ENCODE measurements at places on chromosomes 5 and 9.

- no peak for DNase-seq
Observed at GRCh38 chr9:672851-673250, 168.6 kb upstream of the DMRT1 start.

DNA sequence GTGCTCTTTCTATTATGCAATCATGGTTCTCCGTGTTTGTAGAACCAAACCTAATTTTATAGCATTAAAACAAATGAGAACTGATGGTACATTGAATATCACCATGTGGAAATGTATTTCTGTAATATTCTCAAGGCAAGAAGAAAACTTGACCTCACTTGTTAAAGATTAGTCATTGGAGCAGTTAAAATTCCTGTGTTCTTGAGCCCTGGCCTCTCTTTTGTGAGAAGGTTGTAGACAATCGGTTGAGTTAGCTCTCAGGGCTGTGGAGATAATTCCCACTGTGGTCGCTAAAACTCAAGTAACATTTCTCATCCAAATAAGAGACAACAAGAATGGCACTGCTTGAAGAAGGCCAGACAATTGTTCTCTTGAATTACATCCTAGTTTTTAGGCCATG, 216.0 kb upstream of the KLF4 start:
- DNase-seq = no peak

GRCh38 chr5:139131465-139131864, 66.7 kb downstream of the SIL1 start:
- DNase-seq = no peak

GRCh38 chr9:134408939-134409737, 82.9 kb downstream of the RXRA start:
- no peak for DNase-seq

DNA sequence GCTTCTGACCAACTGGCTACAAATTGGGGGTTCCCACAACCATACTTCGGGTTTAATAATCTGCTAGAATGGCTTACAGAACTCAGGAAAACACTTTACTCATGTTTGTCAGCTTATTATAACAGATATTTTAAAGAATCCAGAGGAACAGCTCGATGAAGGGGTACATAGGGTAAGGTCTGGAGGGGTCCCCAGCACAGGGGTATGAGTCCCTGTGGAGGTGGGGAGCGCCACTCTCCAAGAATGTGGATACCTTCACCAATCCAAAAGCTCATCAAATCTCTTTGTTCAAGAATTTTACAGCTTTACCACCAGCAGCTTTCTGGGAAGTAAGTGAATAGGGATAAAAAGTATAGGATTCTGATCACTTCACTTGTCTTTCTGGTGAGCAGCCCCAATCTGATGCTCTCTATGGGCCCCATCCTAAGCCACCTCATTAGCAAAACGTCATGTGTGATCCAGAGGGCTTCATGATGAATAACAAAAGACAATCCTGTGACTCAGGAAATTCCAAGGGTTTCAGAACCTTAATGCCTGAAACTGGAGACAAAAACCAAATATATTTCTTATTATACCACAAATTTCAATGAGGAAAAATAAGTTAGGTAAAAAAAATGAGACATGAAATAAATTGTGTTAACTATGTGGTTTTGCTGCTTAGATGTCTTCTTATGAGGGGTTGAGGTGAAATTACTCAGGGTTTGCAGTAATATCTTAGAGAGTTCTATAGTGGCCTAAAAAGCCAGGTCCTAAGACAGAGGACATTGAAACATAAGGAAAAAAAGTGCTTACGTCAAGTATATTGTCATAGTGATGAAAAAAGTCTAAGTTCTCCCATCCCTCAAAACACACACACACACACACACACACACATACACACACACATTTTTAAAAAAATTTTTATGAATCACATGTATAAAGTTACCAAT, 290.5 kb downstream of the ANXA1 start:
- no peak for DNase-seq

GRCh38 chr9:15824310-15824709, 271.5 kb downstream of the CCDC171 start:
- DNase-seq = no peak

DNA sequence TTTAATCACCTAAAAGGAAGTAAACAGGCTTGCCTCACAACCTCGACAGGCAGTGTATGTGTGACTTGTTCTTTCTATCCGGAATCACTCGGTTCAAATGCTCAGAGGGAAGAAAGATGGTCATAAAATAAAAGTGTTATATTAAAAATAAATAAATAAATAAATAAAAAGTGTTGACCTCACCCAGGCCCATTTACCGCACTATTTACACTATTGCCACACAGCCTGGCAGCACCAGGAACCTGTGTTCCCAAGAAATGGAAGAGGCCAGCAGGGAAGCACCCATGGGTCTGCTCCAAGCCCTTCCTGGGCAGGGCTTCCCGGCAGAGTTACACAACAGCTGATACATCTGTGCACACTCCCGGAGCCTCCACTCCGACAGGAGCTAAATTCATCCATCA, 127.9 kb downstream of the EFNA5 start:
- DNase-seq = no peak

- no peak for DNase-seq
Observed at GRCh38 chr9:86298873-86299272, 16.5 kb upstream of the ISCA1 start.

- no peak for DNase-seq
Observed at GRCh38 chr9:135243201-135244190, 156.0 kb downstream of the OLFM1 start.

- no peak for DNase-seq
Observed at GRCh38 chr9:131690941-131691573, 48.8 kb downstream of the RAPGEF1 start.

GRCh38 chr9:108265065-108265464, 590.7 kb downstream of the ACTL7B start:
- DNase-seq = no peak

DNA sequence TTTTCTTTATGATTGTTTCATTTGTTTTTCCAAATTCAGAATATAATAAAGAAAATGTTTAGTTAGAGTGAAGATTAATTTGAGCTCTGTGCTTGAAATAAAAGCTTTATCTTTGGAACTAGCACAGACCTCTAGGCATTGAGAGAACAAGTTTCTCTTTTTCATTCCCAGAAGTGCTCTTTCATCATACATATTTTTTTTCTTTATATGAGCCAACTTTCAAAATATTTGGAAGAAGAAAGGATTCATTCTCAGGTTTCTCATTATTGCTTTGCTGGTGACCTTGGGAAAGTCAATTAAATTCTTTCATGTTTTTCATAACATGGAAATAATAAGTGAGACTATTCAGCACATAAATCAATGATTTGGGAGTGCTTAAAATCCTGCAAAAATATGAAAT, 16.8 kb downstream of the CTXN3 start:
- no peak for DNase-seq

DNA sequence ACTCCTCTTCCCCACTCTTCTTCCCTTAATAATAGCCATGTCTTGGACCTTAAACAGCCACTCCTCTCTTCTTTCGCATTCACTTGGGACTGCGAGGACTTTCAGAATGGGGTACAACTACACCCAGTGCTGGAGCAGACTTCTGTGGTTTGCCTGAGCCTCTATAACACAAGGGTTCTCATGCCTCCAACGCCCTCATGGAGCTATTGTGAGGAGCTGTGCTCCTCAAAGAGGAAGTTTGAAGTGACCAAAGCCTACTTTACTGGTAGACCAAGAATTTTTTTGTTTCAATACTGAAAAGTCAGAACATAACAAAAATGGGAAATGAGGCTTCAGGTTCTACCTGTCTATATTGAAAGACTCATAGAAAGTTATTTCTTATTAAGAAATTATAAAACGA, 316.4 kb downstream of the PIK3R1 start:
- no peak for DNase-seq

- DNase-seq = no peak
Observed at GRCh38 chr5:135095052-135095715, 61.2 kb upstream of the PITX1 start.

DNA sequence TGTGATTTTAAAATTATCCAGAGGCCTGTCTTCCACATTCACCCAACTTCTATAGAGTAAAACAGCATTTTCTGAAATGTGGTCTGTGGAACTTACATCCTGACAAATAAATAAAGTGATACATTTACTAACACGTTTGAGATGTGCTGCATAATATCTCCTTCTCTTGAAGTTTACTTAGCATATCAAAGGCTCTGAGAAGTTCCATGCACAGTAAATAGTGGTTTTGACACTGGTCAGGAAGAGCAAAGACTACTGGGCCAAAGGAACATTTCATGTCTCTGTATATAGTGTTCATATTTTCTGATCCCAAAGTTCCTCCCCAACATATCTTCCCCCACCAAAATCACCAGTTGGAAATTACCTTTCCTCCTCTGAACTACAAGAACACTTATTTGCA, 30.5 kb upstream of the TARS1 start:
- no peak for DNase-seq

DNA sequence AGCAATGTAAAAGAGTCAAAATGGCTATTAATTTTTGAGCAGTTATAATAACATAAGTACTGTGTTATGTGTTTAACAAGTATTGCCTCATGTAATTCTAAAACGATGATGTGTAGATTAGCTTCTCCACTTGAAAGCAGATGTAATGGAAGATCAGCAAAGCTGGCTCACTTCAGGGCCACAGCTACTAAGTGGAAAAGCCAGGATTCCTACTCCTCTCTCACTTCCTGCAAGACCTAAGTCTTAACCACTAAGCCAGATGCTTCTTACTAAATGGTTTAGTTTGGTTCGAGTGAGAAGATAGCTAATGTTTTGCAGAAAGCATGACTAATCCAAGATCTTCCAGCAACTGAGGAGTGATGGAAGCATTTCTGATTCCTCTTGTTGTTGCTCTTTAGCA, 15.7 kb upstream of the TNC start:
- no peak for DNase-seq

- DNase-seq = no peak
Observed at GRCh38 chr5:78889369-78890140, 95.6 kb downstream of the ARSB start.

GRCh38 chr5:9046756-9047481, 499.0 kb downstream of the SEMA5A start:
- DNase-seq = no peak

DNA sequence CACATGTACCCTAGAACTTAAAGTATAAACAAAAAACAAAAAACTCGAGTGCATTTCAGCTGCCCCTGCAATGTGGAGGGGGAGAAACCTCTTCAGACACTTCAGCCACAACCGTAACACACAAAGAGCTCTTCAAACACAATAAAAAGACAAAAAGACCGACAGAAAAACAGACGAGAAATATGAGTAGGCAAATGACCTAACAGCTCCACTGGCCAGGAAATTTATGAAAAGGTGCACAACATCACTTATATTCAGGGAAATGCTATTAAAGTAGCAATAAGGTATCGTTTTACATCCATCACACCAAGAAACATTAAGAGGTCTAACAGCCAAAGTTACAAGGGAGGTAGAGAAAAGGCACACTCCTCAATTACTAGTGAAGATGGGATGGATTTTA, 6.2 kb downstream of the ZBED3 start:
- DNase-seq = no peak

DNA sequence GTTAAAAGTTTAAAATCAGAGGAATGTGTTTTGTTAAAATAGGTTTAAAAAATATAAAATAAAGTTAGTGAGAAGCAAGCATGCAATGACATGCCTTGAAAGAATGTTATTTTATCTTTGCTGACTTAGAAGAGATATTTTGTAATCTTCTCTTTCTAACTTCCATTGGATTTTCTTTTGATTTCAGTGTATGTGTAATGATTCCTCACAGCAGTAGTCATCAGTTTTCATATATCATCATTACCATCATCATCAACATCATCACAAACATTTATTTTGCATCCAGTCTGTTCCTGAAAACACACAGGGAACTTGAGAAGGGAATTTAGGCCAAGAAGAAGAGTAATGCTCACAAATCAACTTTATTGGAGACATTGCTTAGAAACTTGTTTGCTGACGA, 699.6 kb downstream of the TAF11L14 start:
- DNase-seq = no peak

DNA sequence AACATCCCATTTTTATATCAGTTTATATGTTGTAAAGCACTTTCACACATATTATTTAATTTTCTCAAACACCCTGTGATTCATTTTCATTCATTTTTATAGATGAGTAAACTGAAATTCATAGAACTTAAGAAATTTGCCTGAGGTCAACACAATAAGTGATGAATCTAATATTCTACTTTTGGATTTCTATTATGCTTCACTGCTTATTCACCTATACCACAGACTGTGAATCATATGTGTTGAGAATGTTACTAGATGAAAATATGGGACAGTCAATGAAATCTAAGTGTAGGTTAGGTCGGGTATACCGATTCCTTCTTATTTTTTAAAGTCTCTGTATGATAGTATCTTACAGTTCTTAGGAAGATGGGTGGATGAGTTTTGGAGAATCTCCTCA, 24.8 kb downstream of the CDC37L1 start:
- no peak for DNase-seq

DNA sequence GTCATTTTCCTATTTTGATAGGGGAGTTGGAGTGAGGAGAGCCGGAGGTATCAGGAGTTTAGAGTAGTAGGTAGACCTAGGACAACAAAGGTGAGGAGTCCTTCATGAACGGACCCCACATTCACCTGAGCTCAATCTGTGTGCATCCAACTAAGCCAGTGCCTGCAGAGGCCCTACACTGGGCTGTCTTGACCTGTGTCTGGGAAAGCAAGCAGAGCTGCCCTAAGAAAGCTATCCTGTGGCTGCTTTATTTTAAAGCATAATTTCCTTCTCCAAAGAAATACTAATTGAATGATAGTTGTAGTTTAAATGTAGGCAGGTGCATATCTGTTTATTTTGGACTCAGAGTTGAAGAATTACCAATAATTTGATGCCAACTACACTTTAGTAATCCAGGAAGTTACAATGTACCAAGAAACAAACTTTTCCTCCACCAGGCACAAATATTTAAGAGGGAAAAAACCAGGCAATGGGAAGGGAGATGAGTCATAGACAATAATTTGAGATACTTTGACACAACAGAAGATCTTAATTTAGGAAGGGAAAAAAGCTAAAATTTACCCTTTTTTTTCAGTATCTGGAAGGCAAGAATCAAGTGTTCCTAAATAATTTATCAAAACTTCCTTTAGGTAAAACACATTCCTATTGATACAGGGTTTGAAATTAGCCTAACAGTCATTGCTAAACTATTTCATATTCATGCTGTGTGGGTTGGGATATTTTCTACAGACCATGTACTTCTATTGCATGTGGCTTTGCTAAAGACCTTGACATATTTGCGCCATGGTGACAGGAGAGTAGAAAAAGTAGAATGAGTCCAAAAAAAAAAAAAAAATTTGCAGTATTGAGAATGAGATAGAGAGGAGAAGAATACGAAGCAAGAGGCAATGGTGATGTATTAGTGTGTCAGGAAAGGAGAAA, 376.6 kb upstream of the TUSC1 start:
- DNase-seq = no peak

GRCh38 chr5:178544166-178544834, 45.9 kb downstream of the COL23A1 start:
- DNase-seq = no peak

DNA sequence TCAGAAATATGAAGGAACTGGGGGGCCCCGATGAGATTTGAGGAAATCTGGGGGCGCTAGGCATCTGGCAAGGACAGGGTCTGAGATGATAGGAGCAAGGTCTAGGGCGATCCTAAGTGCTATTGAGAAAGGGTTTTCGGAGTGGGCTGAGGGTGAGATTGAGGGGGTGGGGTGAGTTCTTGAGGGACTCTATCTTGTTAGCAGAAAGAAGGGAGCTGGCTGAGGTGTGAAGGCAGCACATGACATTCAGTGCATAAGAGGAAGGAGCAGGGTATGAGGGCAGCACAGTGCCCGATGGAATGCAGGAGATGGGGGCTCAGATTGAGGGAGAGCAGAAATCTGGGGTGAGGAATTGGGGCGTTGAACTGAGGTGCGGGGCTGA, 640 bp downstream of the TRIM32 start:
- no peak for DNase-seq

GRCh38 chr5:180009581-180009980, 62.0 kb downstream of the RNF130 start:
- DNase-seq = no peak

GRCh38 chr5:134566741-134567221, 41.3 kb downstream of the JADE2 start:
- DNase-seq = no peak
